ENCODE measurements at places on chromosomes 1 and 21. TPM values are rescaled to one million over a fixed set of nuclear protein-coding genes. Genes with fewer than 3 reads are reported as not detected.

DNA sequence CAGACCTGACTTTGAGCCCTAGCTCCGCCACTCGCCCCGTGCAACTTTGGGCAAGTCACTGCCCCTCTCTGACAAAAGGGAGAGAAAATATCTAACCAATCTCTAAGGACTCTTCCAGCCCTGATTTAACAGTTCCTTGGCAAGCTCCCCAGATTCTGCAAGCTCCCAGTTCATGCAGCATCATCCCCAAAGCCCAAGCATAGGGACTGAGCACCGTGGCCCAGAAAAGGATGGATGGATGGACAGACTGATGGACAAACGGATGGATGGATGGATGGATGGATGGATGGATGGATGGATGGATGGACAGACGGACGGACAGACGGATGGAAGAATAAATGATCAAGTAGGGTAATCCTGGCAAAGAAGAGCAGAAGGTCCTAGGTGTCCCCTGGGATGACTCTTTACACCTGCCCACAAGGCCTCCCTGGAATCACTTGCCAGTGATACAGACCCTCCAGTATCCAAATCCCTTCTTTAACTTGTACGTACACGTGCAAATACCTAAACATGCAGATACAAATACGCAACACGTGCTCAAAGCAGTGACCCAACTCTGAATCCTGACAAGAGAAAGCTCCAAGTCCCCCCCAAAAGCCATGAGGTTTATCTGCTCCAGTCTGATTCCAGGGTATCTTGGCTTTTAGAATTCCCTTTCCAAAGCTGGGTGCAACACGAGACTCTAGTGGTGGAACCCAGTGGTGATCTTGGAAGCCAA is 16.0 kb downstream of the IFFO2 start:
- DNase-seq: no peak

GRCh38 chr1:197222025-197222685 is 45.9 kb upstream of the CRB1 start:
- no peak for DNase-seq

CNR2 gene
- 0.92 TPM for total RNA-seq

GRCh38 chr1:59071876-59072582 is 224.9 kb upstream of the FGGY start:
- peak; percentile 42 for DNase-seq

CHIA gene
- total RNA-seq: not detected

GNG12 gene
- total RNA-seq: not detected

- DNase-seq: no peak
Measured at GRCh38 chr1:156476501-156477298, 23.9 kb downstream of the MEF2D start.

Data from CD8-positive, alpha-beta T cell (primary cell).